Stimulated activated CD8-positive, alpha-beta memory T cell treated with anti-CD3 and anti-CD28 coated beads, Interleukin-15, amount 100 ng/mL, for 4 hours (primary cell): ENCODE measurements at places on chromosomes 7 and 10.
A peak's percentile ranks its signal among the peaks of the same experiment; 100 is the strongest.

- DNase-seq: no peak
Measured at GRCh38 chr7:111113263-111114017, 22.5 kb downstream of the LRRN3 start.

DNA sequence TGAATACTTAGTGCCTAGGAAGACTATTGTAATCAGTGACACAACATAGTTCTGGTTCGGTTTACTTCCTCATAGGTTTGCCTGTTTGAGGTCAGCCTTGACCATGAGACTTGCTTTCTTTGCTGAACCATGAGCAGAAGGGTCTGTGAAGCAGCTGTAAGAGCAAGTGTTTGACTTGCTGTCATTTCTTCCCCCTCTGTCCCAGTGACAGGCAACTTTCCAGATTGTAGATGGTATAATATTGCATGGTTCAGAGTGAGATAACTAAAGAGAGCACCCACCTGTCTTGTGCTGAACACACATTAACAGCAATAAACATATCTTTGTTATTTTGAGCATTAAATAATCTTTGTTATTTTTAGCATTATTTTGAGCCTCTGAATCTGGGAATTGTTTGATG lies 9.3 kb upstream of the RTKN2 start:
- no peak for DNase-seq

GRCh38 chr7:149422914-149423301 lies 38.0 kb downstream of the ZNF777 start:
- DNase-seq: peak; percentile 14

DNA sequence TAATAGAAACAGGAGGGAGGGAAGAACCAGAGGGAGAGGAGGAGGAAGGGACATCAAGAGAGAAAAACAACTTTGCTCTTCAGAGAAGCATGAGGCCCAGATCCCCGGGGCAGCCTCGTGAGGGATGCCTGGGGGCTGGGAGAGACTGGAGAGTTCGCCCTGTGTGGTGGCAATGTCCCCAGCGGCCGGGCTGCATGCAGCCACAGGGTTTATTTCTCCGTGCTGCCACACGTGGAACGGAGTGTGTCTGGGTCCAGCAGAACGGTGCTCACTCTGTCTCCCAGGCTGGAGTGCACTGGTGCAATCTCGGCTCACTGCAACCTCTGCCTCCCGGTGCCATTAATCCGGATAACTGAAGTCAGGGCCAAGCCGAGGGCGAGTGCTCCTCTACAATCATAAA lies 257.7 kb downstream of the ACTR3B start:
- DNase-seq: no peak

DNA sequence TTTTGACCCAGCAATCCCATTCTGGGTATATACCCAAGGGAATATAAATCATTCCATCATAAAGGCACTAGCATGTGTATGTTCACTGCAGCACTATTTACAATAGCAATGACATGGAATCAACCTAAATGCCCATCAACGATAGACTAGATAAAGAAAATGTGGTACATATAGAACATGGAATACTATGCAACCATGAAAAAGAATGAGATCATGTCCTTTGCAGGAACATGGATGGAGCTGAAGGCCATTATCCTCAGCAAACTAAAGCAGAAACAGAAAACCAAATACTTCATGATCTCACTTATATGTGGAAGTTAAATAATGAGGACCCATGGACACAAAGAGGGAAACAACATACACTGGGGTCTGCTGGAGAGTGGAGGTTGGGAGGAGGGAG lies 58.0 kb upstream of the STARD3NL start:
- no peak for DNase-seq

DNA sequence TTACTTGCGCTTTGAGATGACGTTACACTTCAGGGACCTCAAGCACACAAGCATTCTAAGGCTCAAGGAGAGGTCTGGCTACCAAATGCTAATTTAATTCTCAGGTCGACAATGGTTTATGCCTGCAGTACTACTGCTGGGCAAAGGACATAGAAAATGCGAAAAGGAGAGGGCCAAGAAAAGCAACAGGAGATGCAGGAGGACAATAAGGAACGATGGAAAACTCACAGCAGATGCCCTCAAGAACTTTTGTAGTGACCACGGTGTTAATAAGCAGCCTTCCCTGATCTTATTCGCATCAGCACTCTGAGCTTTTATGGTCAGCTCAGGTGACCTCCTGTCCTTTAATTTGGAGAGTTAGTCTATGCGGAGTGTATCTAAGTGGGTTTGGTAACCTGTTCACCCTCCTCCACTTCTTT lies 146.3 kb downstream of the GPR85 start:
- DNase-seq: no peak

GRCh38 chr10:10967029-10967428 lies 50.6 kb upstream of the CELF2 start:
- DNase-seq: no peak

- DNase-seq: no peak
Measured at GRCh38 chr10:8453587-8453986, 399.1 kb downstream of the GATA3 start.

DNA sequence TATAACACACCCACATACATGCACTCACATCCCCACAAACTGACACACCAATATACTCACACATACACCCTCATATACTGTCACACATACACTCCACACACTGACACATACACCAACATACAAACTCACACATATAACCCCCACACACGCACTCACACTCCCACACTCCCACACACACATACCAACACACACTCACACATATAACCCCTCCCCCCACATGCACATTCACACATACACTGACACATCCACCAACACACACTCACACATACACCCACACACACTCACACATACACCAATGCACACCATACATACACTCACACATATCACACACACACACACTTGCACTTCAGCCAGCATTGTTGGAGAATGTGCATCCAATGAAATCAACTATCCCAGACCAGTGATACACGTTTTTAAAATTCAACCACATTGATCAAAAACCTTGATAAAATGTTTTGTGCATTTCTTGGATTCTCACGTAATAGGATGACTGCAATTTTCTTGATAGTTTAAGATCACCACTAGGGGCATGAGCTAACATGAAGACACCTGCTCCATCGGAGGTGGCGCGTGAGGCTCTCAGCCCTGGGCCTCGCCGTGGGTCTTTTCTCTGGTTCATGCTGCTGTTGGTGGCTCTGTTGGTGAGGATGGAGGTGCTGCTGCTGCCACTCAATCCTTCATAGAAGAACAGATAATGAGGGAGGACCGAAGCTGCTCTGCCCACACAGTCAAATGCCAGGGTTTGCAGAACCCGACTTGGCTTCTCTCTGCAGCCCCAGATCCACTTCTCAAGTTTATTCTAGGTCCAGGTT lies 32.1 kb upstream of the CHST15 start:
- DNase-seq: no peak
